Lower leg skin (tissue), 4 donors: ENCODE measurements at places on chromosomes 3 and 15.

DNA sequence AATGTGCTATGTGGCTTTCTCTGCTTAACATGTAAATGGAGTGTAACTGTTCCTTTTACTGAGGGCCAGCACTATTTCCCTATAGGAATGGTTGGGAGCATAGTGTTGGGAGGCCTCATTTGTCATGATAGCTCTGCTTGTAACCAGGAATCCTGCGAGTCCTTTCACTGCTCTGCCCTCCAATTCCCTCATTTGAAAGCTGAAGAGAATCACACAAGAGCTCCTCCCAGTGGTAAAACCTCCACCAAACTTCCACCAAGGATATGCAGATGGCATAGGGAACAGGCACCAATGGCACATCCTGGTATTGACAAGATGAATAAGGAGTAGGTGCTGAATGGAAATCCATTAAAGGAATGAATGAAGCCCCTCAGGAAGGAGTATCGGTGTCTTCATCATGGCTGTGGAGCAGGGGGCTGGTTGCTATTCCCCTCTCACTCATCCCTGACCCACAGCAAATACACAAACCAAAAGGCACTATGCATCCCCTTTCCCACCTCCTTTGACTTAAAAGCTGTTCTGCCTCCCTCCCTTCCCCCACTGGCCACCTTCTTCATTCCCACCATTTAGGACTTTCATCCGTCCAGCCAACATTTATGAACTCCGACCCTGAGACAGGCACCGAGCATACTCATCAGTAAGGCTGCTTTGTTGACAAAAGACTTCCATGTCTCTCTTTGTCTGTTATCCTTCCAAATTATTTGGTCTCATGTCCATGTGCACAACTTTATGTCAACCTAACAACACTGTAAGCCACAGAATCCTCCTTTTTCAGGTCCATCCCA lies 560.8 kb downstream of the FOXP1 start:
- DNase-seq = no peak

GRCh38 chr15:51770902-51771301 lies 19.5 kb downstream of the TMOD2 start:
- DNase-seq = no peak

- no peak for DNase-seq
Observed at GRCh38 chr3:4460334-4460733, 6.7 kb downstream of the SUMF1 start.

DNA sequence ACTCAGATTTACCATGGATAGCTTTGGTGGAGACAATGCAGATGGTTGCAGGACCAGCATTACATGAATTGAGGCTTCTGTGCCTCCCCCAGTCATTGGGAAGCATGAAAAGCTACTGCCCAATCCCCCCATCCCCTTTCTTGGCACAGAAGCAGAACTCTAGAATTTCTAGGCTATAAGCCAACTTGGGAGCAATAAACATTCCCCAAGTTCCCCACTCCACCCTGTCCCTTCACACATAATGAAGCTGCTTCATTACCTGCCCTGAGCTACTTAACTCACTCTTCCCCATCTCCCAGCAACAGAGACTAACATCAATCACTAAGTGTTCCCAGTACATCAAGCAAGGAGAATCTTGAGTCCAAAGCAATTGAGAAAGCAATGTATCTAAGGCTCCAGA lies 164.5 kb downstream of the RORA start:
- DNase-seq = no peak

DNA sequence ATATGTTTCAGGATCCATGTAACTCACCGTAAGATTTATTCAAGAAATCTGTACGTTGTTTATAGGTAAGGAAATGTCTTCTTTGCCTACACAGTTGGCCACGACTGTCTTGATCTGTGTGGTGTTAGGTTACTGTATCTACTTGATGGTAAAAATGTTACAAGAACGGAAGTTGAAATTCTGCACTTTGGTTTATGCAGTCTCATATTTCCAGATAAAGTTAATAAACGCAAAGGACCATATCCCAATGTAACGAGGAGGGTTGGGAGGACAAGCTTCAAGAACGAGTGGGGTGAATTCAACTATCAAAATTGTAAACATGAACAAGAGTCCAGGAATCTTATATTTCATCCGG lies 1.0 kb downstream of the USF3 start:
- DNase-seq = no peak

GRCh38 chr15:59746777-59747176 lies 57.7 kb upstream of the BNIP2 start:
- DNase-seq = no peak

DNA sequence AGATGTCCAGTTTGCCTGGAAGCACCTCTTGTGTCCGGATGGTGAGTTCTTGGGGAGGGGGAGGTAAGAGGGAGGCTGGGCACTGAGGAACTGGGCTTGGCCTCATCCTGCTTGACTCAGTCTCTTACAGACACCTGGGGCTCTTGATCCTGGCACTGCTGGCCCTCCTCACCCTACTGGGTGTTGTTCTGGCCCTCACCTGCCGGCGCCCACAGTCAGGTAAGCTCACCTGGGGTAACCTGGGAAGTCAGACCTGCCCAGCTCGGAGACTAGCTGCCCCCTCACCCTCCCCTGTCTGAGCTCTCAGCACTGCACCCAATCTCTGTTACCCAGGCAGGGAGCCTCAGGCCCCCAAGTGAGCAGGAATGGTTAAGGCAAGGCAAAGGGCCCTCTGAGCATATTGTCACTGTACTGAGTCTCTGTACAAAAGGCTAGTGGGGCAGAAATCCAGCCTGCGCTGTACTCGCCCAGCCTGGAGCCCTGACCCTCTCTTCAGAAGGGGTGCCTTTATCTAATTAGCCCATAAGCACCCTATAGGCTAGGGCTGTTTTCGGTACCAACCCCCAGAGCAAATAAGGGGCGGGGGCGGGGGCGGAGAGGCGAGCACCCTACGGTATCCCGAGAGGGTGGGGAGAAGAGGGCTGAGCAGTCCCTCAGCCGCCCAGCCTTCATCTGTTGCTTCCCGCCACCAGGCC lies 2.2 kb upstream of the IL17RC start:
- DNase-seq = no peak

- no peak for DNase-seq
Observed at GRCh38 chr3:197554196-197554561, 1.6 kb downstream of the BDH1 start.

- no peak for DNase-seq
Observed at GRCh38 chr15:22927761-22928160, 52.4 kb downstream of the CYFIP1 start.

GRCh38 chr3:186693843-186694242 lies 23.3 kb upstream of the KNG1 start:
- DNase-seq = no peak

DNA sequence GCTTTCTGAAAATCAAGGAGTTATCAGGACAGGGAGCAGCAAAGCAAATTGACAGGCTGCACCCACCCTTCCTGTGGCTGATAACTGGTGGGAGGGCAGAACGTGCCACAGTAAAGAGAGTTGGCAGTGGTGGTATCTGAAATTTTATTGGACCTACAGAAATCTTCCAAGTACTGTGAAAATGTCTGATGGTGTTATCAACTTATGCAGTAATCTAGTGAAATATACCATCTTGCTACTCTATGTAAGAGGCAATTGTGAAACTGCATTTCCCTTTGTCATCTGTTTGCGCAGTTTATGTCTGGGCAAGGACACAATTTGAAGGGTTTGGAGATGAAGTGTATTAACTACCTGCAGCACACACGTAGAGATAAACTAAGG lies 1.5 kb downstream of the PLCL2 start:
- no peak for DNase-seq

DNA sequence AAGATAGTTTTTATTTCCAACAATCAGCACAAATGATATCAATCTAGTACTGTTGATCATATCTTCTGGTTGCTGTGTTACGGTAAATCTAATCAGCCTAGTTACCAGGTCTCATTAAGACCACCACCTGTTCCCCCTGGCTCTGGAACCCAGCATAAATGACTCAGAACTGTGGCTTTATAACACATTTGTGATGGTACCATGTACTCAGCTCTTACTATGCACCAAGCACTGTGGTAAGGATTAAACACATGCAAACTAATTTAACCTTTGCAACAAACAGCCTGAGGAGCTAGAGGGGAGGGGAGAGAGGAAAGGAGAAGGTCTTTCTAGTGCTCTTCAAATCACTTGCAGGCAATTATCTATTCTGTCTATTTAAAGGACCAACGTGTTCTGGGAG lies 173.9 kb upstream of the LMCD1 start:
- no peak for DNase-seq

DNA sequence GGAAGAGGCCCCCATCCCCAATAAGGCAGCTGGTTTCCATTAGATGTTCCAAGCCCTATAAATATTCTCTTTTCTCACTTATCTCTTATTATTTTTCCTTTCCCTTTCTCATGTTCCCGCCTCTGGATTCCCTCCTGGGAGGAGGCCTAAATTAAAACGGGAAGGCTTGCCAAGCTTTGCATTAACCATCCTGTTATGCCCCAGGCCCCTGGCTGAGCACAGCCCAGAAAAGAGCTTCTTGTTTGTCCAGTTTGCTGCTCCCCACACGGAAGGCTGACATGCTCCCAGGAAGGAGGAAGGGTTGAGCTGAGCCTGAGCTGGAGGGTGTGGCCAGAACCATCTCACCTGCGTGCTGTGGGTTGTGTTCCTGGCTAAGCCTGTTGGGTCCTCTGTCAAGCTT lies 63.1 kb upstream of the BOC start:
- DNase-seq = peak; percentile 72

DNA sequence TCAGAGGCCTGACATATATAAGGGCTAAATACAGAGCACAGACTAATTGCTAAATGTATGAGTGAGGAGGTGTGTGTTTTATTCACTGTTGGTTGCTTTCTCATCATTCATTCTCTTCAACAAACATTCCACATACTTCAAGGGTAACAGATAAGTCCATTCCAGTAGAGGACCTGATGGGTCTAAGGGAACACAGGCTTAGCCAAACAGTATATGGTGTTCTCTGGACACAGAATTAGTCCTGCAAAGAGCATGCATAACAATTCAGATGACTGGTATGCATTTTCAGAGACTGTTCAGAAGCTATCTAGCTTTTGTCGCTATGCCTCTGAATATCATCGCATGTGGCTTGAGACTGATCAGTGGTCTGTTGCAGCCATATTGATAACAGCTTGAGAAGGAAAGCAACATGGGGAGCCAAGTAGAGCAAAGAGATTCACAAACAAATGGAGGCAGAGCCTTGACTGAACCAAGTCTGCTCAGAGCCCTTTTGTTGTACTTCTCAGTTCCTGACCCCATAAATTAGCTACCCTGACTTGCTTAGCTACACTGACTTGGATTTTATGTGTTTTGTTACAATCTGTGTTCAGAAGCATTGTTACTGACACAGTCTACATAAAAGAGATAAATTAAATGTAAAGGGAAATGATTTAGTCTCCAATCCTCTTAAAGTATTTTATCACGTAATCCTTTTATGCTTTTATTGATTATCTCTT lies 1178.7 kb downstream of the ROBO1 start:
- DNase-seq = no peak

- no peak for DNase-seq
Observed at GRCh38 chr3:32009101-32009500, 27.6 kb downstream of the ZNF860 start.

GRCh38 chr3:57048052-57048671 lies 12.3 kb upstream of the SPATA12 start:
- peak; percentile 91 for DNase-seq

GRCh38 chr15:91549581-91549980 lies 303.9 kb upstream of the SLCO3A1 start:
- DNase-seq = no peak

- no peak for DNase-seq
Observed at GRCh38 chr15:77393471-77393840, 26.4 kb downstream of the PEAK1 start.

DNA sequence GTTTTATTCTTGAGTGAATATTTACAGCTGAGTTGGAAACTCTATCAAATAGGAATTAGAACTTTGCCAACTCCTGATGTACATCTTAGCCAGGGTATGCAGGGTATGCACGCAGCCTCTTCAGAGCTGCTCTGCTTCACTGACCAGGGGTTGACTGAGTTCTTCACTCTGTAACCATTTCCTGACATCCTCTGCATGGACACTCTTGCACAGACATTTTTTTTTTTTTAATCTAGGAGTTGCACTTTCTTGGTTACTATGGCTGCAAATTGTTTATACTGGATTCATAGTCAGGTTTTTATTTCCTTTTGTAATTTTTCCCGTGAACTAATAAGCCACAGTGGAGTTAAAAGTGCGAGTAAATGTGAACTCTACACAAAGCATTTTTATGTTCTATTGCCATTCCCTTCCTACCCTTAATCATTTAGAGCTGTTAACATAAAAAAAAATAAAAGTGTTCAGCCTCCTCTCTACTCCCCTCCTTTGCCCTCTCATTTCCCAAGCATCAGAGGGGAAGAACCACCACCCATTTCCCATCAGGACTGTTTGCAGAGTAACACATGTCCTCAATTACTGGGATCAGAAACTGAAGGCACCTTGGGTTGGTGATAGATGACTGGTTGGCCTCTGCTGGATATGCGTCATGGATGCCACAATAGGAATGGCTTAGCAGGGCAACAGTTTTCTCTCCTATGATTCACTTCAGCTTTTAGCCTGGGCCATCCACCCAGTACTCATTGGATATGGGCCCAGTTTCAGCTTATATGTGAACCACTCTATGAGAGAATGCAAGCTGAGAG lies 54.0 kb downstream of the DUT start:
- DNase-seq = no peak

GRCh38 chr3:132513057-132513456 lies 84.0 kb upstream of the ACKR4 start:
- no peak for DNase-seq

GRCh38 chr3:15102256-15102655 lies 3.3 kb upstream of the RBSN start:
- DNase-seq = peak; percentile 91

GRCh38 chr3:12237912-12238650 lies 50.8 kb upstream of the PPARG start:
- no peak for DNase-seq

DNA sequence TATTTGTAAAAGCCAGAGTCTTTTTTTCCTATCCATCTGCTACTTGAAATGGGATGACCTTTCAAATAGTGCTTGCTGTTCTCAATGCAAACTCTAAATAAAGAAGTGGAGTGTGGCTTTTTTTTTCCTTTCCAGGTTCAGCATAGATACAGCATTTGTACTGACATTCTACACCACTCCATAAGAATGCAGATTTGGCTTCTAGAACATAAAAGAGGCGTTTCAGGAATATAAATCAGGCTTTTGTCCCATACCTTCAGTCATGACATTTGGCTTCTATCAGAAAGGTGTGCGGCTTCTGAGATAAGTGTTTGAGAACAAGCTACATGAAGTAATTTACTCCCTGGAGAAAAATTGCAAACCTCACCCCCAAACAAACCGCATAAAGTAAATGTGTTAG lies 553.1 kb downstream of the FHIT start:
- no peak for DNase-seq

- no peak for DNase-seq
Observed at GRCh38 chr3:69888040-69888942, 111.2 kb upstream of the SAMMSON start.

GRCh38 chr3:194673761-194674160 lies 1.8 kb upstream of the LSG1 start:
- no peak for DNase-seq

GRCh38 chr3:168794427-168794826 lies 698.7 kb upstream of the GOLIM4 start:
- no peak for DNase-seq

- DNase-seq = no peak
Observed at GRCh38 chr3:67450153-67450552, 204.3 kb downstream of the SUCLG2 start.

- DNase-seq = no peak
Observed at GRCh38 chr3:101870138-101870537, 20.8 kb downstream of the NFKBIZ start.
